Smooth muscle cell of the brain vasculature (primary cell): ENCODE measurements at places on chromosomes 12 and 14.

- DNase-seq, result no peak
These were observed 114.6 kb upstream of the KRAS start for GRCh38 chr12:25365340-25365730.

DNA sequence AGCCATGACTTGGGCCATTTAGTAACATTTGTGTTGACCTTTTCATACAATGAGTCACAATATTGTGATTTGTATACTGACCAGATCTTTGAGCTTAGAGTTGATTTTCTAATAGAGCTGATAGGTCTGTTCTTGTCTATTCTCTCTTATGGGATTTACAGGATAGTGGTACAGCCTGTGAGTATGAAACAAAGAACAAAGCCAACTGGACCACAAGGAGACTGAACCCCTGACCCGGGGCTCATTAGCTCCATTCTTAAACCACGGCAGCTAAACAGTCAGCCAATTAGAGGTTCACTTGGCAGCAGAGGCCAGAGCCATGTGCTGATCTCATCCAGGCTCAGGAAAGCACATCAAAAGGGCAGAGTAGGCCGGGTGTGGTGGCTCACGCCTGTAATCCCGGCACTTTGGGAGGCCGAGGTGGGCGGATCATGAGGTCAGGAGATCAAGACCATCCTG lies 59.1 kb upstream of the GNPNAT1 start:
- DNase-seq, result no peak

DNA sequence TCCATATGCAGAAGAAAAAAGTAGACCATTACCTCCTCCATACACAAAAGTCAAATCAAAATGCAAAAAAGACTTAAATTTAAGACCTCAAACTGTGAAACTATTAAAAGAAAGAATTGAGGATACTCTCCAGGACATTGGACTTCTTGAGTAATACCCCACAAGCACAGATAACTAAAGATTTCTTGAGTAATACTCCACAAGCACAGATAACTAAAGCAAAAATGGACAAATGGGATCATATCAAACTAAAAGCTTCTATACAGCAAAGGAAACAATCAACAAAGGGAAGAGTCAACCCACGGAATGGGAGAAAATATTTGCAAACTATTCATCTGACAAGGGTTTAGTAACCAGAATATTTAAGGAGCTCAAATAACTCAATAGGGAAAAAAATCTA lies 427.9 kb downstream of the CCDC91 start:
- no peak for DNase-seq

GRCh38 chr12:104427547-104427938 lies 29.2 kb upstream of the CHST11 start:
- no peak for DNase-seq

- no peak for DNase-seq
These were observed 222.6 kb downstream of the NUAK1 start for GRCh38 chr12:105915997-105916759.

DNA sequence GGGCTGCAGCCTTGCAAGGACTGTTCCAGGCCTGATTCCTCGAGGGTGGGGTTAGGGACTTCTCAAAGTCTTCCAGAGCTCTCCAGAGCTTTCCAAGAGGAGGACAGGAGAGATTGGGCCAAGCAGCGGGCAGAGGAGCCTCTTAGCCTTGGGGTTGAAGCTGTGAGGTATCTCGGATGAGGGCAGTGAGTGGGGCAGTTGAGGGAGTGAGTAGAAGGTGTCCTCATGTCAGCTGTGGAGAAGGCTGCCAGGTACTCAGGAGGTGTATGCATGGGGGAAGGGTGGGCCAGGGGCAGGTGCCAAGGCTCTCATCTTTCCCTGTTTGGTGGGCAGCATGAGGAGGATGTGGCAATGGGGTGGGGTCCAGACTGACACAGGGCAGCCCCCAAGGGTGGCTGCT lies 7.7 kb downstream of the KRT83 start:
- no peak for DNase-seq

DNA sequence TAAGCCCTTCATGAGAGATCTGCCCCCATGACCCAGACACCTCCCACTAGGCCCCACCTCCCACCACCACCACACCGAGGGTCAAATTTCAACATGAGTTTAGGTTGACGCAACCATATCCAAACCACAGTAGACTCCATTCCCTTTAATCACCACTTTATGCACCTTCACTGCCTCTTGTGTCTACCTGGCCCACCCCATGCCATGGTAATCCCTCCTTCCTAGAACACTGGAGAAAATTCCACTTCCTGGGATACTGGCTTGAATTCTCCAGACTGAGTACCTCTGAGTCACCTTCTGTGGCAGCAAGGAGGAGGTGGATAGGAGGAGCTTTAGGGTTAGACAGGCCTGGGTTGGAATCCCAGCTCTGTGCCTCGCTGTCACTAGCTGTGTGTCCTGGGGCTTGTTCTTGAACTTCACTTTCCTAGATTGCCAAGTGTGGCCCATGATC lies 26.1 kb upstream of the CIPC start:
- no peak for DNase-seq

DNA sequence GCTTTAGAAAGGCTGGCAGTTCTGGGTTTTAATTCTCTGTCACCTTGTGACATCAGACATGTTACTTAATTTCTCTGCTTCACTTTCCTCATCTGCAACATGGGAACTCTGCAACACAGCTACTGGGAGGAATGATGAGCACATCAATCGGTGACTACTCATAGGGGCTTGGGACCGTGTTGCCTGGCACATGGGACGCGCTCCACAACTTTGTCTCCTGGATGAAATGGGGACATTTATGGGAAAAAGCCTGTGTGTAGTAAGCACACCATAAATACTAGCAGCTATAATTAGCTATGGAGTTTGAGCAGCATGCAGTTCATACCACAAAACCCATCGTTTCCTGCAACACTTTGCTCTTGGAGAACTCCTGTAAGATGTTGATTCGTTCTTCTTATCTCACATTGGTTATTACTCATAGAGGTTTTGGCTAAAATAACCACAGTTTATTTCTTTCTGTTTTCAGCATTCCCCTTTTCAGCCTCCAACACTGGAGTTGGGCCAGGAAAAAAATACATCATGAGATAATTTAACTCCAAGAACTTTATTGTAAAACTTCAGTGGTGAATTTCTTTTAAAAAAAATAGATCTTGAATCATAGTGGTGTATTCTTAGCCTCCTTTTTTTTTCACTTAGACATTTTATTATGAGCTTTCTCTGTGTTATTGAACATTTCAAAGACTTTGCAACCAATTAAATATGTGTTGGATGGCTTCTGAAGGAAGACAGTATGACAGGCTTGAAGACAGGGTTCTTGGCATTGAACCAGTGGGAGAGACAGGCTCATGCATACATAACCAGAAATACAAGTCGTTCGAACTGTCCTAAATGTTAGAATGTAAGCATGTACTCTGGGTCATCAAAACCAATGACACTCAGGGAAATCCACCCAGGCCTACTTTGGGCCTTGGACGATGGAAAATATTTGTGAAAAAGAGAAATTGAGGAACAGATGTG lies 72.7 kb downstream of the RIN3 start:
- DNase-seq, result no peak

- no peak for DNase-seq
These were observed 94.0 kb downstream of the TBX5 start for GRCh38 chr12:114311974-114312373.

GRCh38 chr14:50926851-50927386 lies 17.4 kb downstream of the PYGL start:
- no peak for DNase-seq

- no peak for DNase-seq
These were observed 9.2 kb downstream of the CD69 start for GRCh38 chr12:9751204-9752144.

- DNase-seq, result no peak
These were observed 2.1 kb upstream of the TSPAN8 start for GRCh38 chr12:71159878-71160277.

DNA sequence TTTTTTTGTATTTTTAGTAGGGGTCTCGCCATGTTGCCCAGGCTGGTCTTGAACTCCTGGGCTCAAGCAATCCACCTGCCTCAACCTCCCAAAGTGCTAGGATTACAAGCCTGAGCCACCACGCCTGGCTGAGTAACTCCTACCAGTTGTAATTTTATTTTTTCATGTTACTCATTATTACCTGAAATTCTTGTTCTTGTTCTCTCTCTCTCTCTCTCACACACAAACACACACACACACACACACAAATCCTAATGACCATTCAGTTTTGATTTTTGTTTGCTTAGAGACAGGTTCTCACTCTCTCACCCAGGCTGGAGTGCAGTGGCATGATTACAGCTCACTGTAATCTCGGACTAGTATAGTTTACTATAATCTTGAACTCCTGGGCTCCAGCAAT lies 30.2 kb downstream of the DNAL1 start:
- no peak for DNase-seq

DNA sequence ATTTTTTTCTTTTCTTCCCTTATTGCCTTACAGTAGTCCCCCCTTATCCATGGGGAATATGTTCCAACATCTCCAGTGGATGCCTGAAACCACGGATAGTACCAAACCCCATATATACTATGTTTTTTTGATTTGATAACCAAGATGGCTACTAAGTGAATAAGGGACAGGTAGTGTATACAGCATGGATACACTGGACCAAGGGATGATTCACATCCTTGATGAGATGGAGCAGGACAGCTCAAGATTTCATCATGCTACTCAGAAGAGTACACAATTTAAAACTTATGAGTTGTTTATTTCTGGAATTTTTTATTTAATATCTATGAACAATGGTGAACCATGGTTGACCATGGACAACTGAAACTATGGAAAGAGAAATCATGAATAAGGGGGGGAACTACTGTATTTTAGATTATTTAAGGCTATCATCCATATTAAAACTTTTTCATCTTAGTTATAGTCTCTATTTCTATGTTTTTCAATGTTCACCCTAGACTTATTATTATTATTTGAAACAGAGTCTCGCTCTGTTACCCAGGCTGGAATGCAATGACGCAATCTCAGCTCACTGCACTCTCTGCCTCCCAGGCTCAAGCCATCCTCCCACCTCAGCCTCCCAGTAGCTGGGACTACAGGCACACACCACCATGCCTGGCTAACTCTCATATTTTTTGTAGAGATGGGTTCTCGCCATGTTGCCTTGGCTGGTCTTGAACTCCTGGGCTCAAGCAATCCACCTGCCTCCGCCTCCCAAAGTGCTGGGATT lies 188.0 kb upstream of the PELI2 start:
- DNase-seq, result no peak

- no peak for DNase-seq
These were observed 24.8 kb upstream of the ETNK1 start for GRCh38 chr12:22600181-22600580.

DNA sequence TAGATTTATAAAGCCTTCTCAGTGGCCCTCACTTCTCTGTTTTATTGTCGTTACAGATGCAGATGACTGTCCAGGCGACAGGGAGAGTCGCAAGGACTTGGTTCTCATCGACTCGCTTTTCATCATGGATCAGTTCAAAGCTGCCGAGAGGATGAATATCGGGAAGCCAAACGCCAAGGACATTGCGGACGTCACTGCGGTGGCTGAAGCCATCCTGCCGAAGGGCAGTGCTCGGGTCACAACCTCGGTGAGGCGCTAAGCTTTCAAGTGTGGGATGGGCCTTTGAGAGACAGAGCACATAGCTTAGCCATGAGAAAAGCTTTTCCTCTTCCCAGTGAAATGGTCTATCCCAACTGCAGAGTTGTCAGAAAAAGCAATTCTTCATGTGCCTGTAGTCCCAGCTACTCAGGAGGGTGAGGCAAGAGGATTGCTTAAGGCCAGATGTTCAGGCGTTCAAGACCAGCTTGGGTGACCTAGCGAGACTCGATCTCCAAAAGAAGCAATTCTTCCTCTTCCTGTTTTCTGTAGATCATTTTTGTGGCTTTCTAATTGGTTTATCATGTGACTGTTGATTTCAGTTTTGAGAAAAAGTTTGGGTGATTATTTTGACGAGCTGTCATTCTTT lies 56.4 kb downstream of the EP400 start:
- no peak for DNase-seq

GRCh38 chr14:86673523-86673969 lies 1143.6 kb downstream of the FLRT2 start:
- no peak for DNase-seq

DNA sequence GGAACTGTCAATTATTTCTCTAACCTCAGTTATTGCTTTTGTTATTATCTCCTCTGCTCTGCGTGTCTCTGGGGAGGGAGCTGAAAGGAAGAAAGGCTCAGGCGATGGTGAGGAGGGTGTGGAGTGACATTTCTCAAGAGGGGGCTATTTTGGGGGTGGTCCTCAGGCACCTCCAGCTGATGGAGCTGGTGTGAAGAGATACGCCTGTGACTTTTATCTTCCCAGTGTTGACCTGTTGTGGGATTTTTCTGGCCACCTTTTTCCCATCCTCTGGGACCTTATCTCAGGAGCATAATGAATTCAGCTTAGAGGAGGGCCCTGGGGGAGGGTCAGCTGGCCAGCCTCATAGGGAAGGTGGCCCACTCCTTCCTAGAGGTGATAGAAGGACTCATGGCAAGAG lies 26.4 kb downstream of the KCNA5 start:
- no peak for DNase-seq

DNA sequence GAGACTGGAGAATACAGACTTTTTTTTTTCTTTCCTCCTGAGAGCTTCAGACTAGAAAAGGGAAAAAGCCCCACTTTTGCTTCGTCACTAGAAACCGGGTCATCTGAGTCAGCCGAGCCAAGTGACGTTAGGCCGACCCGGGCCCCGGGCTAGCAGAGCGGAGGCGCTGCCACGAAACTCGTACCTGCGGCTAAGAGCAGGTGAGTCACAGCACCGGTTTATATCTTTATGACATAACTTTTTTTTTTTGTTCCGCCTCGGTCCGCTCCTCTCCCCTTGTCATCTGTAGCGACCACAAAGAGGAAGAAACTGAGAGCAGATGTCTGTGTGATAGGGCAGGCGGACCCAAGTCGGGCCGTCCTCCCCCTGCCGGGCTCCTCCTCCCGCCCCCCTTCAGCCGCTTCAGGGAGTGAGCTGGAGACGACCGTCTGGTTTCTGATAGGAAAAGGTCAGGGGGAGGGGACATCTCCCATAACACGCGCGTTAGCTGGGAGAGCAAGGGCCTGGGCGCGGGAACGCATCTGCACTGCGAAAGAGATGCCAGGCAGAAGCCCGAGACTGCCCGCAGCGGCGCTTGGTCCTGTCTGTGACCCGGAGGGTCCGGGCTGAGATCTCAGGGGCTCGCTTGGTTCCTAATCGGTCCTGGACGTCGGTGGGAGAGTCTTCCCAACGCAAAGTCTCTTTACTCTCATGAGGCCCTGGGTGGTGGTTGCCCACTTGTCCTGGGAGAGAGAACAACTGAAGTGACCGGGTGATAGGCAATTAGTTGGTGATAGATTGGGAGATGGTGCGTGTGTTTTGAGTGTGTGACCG lies 586 bp downstream of the TTC6 start:
- no peak for DNase-seq
